Endodermal cell (in vitro differentiated cells): ENCODE measurements at places on chromosomes 12 and 14.

GRCh38 chr12:90455756-90456155, 499.2 kb downstream of the CCER1 start:
- no peaks in the 10 kb centered on the region for H3K4me1 ChIP-seq
- H3K27ac ChIP-seq: no peak overlapping the region
- no peaks in the 10 kb centered on the region for H3K36me3 ChIP-seq
- no peak overlapping the region for H3K4me3 ChIP-seq

DNA sequence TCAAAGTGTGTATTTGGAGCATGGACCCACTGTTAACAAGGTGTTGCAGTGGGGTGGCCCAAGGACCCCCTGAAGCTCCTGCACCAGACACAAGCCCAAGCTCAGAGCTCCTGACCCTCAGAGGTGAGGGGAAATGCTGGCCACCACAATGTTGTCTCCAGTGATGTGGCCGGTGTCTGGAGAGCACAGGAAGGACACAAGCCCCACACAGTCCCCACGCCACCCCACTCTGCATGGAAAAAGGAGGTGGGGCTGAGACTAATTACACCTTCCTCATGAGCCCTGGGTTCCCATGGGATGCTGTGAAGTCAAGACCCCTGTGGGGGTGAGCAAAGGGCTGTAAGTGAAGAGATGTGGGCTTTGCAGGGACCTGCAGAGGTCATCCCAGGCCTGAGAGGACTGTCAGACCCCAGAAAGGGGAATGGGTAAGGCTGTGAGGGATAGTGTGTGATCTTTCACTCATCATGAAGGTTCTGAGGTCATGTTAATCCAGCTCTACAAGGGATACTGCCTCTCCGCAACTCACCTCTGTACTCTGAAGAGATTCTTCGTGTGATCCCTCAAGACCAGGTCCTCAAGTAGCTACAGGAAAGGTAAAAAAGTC, 136.3 kb upstream of the DHRS4 start:
- no peak overlapping the region for H3K27ac ChIP-seq
- no peak for DNase-seq
- no peaks in the 10 kb centered on the region for H3K4me1 ChIP-seq

- H3K27me3 ChIP-seq: peaks cover 77% of the 10 kb centered on the region
- H3K4me1 ChIP-seq: peaks cover 10% of the 10 kb centered on the region
- H3K4me3 ChIP-seq: peak overlapping the region; percentile 72
- DNase-seq: peak; percentile 70
These were observed 75.2 kb upstream of the TBX5 start for GRCh38 chr12:114481200-114481535.

GRCh38 chr12:121241156-121241970, 31.4 kb downstream of the P2RX4 start:
- peaks cover 24% of the 10 kb centered on the region for H3K4me1 ChIP-seq
- DNase-seq: no peak
- H3K36me3 ChIP-seq: peaks cover 56% of the 10 kb centered on the region
